ENCODE measurements at places on chromosomes 1 and 21.

GRCh38 chr1:47382399-47382983 lies 33.6 kb upstream of the FOXE3 start:
- no peak for DNase-seq

DNA sequence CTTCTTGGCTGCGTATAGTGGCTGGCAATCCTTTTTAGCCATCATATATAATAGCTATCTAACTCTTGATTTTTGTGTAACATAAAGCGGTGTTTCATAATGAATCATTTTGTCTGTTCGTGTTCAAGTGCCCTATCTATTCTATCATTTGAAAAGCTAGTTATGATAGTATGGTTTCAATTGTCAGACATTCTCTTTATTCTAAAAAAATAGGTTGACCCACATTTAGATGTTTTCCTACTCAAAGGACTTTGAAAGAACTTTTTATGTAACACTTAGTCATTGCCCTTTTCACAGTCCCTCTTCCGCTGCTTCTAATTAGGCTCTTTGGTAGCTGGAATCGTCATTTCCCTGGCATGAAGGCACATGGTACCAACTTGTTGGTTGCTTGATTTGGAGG lies 272.2 kb upstream of the B3GALT2 start:
- DNase-seq: no peak

GRCh38 chr1:66692681-66693080 lies 59.6 kb upstream of the DYNLT5 start:
- no peak for DNase-seq

- DNase-seq: no peak
These were observed 12.5 kb downstream of the AGT start for GRCh38 chr1:230701434-230701833.

- no peak for DNase-seq
These were observed 43.2 kb downstream of the NEK2 start for GRCh38 chr1:211632117-211632807.

- no peak for DNase-seq
These were observed 11.1 kb downstream of the TNNI3K start for GRCh38 chr1:74246315-74246714.

DNA sequence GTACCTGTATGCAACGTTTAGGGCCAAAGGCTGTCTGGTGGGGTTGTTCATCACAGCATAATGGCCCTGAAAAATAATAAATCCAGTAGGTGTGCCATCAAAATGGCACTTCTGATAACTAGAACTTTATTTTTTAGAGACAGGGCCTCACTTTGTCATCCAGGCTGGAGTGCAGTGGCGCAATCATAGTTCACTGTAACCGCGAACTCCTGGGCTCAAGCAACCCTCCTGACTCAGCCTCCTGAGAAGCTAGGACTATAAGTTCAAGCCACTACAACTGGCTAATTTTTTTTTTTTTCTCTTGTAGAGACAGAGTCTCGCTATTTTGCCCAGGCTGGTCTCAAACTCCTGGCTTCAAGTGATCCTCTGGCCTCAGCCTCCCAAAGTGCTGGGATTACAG lies 4.7 kb downstream of the SNAPIN start:
- no peak for DNase-seq

DNA sequence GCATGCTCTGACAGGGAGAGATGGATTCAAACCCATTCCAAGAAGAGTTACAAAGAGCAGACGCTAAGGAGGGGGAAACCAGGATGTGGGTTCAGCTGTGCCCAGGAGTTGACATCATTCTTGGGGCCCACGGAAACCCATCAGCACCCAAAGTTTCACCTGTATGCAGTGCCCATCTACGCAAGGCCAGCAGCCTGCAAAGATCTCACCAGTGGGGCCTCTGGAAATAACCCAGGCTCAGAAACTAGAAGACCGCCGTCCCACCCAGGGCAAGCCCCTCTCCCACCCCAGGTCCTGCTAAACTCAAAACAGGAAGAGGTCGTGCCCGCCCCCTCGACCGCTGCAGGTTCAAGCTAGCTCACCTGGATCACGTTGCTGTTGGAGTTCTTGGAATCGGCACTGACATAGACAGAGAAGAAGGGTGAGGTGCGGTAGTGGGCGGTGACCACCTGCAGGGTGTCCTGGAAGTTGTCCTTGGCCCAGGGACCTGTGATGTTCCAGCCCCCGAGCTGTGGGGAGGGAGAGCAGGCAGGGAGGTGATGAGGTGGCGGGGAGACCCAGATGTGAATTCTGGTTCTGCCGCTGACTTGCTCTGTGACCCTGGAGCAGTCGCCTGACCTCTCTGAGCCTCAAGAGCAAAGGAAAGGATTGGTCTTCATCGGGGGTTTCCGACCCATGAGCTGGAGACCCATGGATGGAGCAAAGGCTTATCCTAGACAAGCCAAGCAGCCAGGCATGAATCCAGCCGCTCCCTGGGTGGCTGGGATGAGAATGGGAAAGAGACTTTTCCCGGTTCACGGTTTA lies 31.7 kb downstream of the ECE1 start:
- no peak for DNase-seq

- DNase-seq: no peak
These were observed 133.4 kb downstream of the GREM2 start for GRCh38 chr1:240478536-240478935.

DNA sequence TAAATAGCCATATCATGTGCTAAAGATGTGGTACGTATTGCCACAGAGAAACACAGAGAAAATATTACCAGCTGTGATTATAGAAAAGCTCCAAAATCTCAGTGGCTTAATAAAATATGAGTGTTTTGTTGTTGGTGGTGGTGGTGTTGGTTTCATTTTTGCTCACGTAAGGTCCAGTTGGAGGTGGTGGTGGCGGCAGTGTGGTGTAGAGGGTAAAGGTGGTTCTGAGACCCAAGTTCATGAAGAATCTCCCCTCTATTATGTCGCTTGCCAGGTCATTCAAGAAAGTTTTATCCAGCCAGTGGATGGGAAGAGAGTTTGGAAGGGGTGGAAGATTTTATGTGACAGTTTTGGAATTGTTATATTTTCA lies 217.6 kb upstream of the SAMSN1 start:
- DNase-seq: no peak

- DNase-seq: no peak
These were observed 62.2 kb downstream of the HSF2BP start for GRCh38 chr21:43597052-43597451.

- no peak for DNase-seq
These were observed 1.1 kb downstream of the NENF start for GRCh38 chr1:212433577-212434462.

DNA sequence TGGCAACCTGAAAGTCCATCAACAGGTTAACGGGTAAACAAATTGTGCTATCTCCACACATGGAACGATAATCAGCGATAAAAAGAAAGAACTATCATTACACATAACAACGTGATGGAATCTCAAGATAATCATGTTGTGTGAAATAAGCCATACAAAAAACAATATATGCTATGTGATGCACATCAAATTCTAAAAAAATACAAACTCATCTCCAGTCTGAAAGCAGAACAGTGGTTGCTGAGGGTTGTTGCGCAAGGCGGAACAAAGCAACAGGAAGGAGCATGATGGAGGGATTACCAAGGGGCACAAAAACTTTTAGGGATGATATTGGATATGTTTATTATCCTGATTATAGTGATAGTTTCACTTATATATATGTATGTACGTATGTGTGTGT lies 324.8 kb downstream of the VAV3 start:
- no peak for DNase-seq

- no peak for DNase-seq
These were observed 102.6 kb downstream of the GALNT2 start for GRCh38 chr1:230169454-230170152.

DNA sequence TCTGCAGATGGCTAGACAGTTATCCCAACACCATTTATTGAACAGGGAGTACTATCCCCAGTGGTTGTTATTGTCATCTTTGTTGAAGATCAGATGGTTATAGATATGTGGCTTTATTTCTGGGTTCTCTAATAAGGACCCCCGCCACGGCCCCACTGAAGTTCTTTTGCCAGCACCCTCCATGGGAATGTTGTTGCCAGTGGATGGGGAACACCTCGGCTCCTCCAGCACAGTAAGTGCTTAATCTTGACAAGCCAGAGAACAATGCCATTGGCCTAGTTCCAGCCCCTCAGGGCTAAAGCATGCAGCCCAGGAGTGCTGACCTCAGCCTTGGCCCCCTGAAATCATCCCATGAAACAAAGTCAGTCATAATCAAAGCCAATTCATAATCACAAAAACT lies 337.6 kb downstream of the AGBL4 start:
- DNase-seq: no peak

- DNase-seq: no peak
These were observed 106.0 kb downstream of the NOS1AP start for GRCh38 chr1:162175379-162176081.

DNA sequence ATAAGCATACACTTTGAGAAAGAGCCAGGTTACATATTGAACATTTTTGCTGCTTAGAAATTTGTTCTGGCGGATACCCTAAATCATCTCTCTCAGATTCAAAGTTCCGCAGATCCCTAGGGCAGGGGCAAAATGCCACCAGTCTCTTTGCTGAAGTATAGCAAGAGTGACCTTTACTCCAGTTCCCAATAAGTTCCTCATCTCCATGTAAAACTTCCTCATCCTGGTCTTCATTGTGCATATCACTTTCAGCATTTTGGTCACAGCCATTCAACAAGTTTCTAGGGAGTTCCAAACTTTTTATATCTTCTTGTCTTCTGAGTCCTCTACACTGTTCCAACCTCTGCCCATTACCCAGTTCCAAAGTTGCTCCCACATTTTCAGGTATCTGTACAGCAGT lies 23.3 kb upstream of the LYPD8 start:
- no peak for DNase-seq

DNA sequence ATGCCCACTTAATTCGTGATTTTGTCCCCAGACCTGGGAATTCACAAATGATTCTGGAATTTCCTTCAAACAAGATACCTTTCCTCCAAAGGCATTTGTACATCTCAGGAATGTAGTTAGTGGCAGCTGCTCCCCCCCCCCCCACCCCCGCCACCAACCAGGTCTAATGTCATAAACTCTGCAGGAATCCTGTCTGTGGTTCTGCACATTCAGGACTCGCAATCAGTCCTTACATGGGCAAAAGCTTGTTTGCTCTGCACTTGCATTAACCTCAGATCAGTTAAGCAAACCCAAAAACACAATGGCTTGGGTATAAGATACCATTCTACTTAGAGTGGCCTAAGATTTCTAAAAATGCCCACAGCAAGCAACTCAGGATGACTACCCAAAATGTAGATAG lies 143.8 kb downstream of the TGFB2 start:
- DNase-seq: no peak

DNA sequence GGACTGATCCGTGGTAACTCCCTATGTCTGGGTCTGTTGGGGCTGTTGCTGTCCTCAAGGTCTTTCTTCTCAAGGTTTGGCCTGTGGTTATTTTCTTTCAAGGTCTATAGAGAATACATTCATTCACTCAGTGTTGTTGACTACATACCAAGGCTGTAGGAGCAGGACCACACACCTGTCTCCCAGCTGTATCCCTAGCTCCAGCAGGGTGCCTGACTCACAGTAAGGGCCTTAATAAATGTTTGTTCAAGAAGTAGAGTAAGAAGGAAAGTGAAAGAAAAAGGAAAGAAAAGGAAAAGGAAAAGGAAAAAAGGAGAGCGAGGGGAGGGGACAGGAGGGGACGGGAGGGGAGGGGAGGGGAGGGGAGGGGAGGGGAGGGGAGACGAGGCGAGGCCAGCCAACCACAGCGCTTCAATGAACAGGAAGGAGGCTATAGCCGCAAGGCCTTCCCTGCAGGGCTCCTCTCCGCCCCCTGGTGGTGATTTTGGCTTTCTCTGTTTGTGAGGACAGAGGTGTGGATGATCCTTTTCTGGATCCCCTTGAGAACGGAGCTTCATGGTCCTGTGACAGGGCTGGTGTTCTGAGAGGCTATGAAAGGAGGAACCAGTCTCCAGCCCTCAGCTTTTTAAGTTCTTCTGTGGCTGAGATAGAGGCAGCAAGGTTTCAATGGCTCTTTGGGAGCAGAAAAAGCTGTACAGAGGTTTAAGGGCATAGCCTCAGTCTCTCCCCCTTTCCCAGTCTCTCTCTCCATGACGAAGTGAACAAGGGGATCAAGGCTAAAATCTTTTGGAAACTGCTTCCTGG lies 30.6 kb upstream of the LCE5A start:
- DNase-seq: no peak

- DNase-seq: no peak
These were observed 153.1 kb upstream of the CXADR start for GRCh38 chr21:17359781-17360180.

- no peak for DNase-seq
These were observed 58.7 kb downstream of the NIBAN1 start for GRCh38 chr1:184915463-184916090.

GRCh38 chr1:64073705-64074104 lies 129.7 kb upstream of the UBE2U start:
- DNase-seq: no peak

DNA sequence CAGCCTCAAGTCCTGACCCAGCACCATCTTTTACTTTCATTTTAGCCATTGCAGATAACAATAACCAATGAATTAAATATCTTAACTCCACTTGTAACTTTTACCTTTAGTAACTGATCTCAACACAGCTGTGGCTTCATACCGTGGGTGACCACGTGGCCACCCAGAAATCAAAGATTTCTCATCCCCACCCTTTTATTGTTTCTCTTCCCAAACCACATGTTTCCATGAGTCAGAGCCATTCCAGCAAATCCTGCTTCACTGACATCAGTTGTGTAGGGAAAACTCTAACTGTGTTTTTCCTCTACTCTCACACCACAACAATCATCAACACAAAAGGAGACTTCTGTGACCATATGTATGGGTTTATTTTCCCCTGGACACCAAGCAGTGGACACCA lies 25.1 kb upstream of the BRDT start:
- no peak for DNase-seq

DNA sequence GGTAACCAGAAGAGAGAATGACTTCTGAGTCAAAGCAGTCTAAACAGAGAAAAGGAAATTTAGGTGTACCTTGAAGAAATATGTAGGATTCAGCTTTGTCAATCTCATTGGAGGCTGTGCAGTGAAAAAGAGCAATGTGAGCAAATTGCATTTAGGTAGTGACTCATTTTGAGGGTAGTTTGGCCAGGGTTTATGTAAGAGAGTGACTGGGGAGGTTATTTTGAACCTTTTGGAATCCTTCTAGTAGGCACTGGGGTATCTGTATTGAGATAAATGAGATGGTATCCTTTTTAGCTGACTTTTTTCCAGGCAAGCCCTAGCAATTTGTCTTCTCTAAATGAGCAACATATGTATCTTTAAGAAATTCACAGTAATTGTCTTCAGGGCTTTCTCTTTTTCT lies 95.9 kb downstream of the DISP1 start:
- DNase-seq: no peak

GRCh38 chr1:172642970-172643369 lies 15.9 kb upstream of the FASLG start:
- DNase-seq: no peak

DNA sequence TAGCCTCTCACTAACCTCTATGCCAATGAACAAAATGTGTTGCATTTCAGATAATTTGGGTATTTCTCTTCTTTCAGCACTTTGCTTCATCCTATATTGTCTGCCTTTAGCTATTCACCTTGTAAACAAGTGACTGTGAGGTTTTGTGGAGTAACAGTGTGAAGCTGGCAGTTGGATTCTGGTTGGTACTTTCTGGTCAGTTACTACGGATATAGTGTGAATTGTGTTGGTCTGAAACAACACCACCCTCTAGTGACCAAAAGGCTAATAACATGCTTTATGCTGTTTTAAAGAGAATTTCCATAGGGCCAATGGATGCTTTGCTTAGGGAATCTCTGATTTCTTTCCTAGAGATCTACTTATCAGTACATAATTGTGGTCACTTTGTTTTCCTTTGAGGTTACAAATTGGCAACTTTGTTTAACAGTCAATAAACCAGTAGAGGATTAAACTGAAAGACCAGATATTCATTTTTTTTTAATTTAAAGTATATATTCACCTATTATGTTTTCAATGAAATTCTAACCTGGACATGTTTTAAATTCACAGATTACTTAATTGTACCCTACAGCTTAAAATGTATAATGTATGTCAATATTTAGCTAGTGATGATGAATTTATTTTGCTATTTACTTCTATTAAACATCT lies 2.5 kb upstream of the PTGER3 start:
- no peak for DNase-seq

Measured in cortex of kidney (tissue), 1 donor.